ENCODE measurements at places on chromosomes 6 and 20. TPM values are rescaled to one million over a fixed set of nuclear protein-coding genes. Genes with fewer than 3 reads are reported as not detected.

GRCh38 chr6:72218125-72218524, 331.8 kb downstream of the RIMS1 start:
- DNase-seq: peak; percentile 23

PPP1R16B gene
- 8.3 TPM for polyA plus RNA-seq

- no peak for DNase-seq
Observed at GRCh38 chr6:163455552-163455951, 41.0 kb downstream of the QKI start.

STX11 gene
- 62.7 TPM for polyA plus RNA-seq

MYCT1 gene
- polyA plus RNA-seq: 15.1 TPM

BPIFB4 gene
- 0.25 TPM for polyA plus RNA-seq

DNA sequence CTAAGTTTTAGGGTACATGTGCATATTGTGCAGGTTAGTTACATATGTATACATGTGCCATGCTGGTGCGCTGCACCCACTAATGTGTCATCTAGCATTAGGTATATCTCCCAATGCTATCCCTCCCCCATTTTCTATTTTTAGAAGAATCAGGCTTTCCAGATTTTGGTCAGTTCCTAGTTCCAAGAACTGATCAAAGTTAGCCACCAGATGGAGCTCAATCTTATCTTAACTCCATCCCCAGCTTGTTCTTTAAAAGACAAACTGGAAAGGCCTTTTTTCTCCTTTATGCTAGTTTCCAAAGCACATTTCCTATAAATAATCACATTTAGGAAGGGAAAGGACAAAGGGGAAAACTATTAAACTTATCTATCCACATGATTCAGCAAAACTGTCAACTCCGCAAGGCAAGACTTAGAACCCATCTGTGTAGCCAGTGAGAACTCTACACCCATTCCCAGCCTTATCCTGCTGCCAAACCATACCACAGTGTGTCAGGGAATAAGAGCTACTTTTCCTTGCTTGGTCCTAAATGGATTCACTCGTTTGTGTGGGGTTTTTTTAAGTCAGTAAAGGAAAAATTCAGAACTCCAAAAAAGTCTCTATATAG, 22.8 kb upstream of the KHDC1 start:
- peak; percentile 76 for DNase-seq

DNA sequence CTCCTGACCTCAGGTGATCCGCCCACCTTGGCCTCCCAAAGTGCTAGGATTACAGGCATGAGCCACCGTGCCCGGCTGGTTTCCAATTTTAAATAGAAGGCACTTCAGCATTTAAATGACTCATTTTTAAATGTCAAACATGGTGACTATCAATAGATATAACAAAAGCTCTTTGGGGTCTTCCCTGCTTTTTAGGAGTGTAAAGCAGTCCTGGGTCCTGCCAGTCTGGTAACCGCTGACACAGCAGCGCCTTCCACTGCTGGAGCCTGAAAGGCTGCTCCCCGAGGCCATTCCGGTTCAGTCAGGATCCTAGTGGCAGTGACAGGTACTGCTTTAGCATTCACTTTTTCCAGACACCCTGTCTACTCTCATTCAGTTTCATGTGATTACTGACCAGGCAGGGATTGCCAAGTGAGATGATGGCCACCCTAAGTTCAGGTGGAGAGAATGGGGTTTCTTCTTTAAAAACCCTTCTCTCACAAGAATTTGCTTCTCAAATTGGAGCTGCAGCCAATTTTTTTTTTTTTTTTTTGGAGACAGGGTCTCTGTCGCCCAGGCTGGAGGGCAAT, 5.1 kb downstream of the DIDO1 start:
- DNase-seq: peak; percentile 52

DNA sequence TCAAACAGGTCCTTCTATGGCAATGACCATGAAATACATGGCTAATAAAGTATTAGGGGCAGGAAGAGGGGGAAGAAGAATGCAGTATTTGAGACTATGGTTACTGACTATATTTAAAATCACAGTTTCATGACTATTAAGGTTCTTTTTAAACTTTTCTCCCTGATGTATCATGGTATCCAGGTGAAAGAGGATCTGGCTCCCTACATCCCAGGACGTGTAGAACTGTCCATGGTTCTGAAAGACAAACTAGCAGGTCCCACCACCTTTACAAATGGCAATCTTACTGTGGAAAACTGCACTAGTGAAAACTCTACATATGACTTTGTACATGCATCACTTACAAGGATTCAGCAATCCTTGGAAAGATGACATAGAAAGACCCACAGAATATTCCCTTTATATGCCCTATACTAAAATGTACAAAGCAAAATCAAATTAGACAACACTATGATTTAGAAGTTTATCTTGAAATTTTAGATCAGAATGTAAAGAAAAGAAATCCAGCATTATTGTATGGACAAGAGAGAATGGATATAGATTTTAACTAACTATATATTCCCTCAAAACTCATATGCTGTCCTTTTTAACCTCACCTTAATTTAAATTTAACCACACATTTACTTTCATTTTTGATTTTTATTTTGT, 33.5 kb downstream of the RPP21 start:
- DNase-seq: peak; percentile 50

DNA sequence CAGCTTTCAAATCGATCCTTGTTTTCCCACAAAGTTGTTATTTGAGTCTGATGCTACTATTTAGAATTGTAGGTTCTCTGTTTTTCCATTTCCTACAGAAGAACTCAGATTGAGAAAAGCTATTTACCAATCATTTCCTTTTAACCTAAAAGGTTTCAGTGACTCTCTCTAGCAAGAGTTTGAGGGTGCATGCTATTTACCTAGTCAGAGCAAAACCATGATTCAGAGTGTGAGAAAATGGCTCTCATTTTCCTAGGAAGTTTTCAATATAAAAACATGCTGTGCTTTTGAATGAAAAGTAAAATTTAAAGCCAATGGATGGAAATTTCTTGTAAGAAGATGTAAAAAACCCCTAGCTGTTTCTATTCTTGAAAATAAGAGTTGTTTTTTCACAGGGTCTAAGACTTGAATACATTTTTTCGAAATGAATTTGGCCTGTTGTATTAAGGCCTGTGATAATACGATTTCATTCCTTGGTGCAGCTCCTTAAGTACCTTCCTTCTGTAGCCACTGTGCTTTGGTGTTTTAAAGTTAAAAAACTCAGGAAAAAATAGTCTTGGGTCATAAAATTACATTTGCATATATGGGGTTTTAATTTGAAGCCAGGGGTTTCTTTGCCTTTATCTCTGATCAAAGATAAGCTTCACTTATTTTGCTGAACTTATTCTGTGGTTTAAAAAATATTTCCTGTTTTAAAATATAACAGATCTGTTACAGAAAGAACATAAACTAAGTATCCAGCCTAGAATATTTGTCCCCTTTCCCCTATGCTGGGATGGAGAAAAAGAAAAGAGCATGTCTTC, 18.0 kb upstream of the RSPH3 start:
- DNase-seq: no peak

DNA sequence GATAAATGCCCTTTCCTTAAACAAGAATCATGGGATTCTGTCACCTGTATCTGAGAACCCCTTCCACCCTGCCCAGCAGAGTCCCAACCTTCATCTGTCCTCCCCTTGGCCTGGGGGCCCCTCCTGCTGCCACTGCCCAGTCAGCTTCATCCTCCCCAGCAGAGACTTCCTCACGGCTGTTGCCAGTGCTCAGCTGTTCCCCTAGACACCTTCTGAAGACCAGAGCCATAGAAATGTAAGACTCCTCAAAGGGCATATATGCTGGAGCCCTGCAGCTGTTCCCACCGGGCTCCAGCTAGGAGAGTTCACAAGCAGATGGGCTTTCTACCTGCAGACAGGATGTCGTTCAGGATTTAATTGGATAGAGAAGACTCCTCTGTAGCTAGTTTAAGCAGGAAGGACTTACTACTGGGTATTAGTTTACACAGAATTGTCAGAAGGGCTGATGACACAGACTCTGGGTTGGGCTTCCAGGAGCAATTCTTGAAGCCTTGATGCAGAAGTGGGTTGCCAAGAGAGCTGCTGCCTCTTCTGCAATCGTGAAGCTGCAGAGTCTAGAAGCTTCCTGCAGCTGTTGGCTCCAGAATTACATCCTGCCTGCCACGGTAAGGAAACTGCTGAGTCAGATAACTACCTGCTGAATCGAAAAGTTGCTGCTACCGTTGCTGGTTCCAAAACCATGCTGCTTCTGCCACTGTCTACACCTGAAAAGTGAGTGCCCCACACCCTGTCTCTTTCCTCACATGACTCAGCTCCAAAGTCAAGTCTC, 57.1 kb upstream of the MLN start:
- no peak for DNase-seq

CTCFL gene
- polyA plus RNA-seq: not detected

- DNase-seq: no peak
Observed at GRCh38 chr6:42569102-42570028, 5.5 kb downstream of the UBR2 start.

ACTL10 gene
- polyA plus RNA-seq: 1.3 TPM

- DNase-seq: no peak
Observed at GRCh38 chr6:81977486-81977885, 225.0 kb upstream of the TENT5A start.

DNA sequence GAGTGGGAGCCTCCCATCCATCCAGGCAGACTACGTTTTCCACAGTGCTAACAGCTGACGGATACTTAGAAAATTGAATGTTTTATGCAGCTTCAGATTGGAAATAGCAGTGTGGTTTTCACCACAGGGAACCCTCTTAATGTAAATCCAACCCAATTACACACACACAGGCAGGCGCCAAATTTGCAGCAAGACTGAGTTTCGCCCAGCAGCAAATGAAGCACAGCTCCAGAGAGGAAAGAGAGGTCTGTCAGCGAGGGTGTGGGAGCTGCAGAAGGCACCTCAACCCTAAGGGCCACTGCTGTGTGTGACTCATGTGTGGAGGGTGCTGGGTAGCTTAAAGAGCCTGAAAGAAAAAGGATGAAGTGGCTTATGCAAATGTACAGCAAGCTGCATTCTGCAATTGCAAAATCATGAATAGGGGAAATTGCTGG, 365.7 kb downstream of the MAFB start:
- DNase-seq: no peak

Data from lung (tissue), 17 donors.